Activated naive CD8-positive, alpha-beta T cell treated with anti-CD3 and anti-CD28 coated beads, Interleukin-2, amount 50 U/mL, for 24 hours (primary cell): ENCODE measurements at places on chromosomes 5 and 9.
A peak's percentile ranks its signal among the peaks of the same experiment; 100 is the strongest.

- DNase-seq: no peak
Observed at GRCh38 chr9:114166614-114167572, 11.6 kb downstream of the COL27A1 start.

- DNase-seq: peak; percentile 50
Observed at GRCh38 chr9:35790385-35791296, 750 bp upstream of the NPR2 start.

DNA sequence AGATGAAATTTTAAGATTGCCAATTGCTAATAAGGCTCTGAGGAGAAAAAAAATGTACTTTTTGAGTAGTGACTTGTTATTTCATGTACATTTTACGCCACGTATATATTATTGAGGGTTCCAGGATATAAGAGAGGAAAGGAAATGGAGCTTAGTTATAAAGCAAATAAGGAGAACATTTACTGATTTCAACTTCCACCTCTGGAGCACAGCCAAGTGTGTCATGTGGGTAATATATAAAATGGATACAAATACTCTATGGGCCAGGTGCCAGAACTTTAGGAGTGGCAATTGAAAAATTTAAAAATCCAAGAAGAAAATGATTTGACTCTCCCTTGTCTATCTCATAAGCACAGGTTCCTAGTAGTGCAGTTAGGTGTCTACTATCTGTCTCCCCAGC is 45.0 kb upstream of the VLDLR start:
- DNase-seq: no peak

DNA sequence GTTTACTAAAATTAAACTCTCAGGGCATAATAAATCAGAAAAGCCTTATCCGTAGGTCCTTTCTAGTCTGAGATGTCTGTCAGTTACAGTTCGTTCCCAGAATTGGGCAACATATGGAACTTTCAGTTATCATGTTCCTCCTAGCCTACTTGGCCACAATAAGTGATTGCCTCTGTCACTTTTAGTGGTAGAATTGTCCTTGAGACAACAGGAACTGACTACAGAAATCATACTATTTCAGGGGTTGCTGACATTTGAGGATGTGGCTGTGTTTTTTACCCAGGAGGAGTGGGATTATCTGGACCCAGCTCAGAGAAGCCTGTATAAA is 956 bp downstream of the ZNF189 start:
- no peak for DNase-seq

GRCh38 chr5:149406203-149406978 is 27.3 kb upstream of the IL17B start:
- no peak for DNase-seq

- no peak for DNase-seq
Observed at GRCh38 chr9:109787735-109788134, 7.7 kb downstream of the PALM2AKAP2 start.

GRCh38 chr5:53568871-53569270 is 8.4 kb downstream of the NDUFS4 start:
- DNase-seq: no peak

- no peak for DNase-seq
Observed at GRCh38 chr5:163407034-163407655, 30.2 kb upstream of the CCNG1 start.

- DNase-seq: no peak
Observed at GRCh38 chr5:130550562-130550928, 614.5 kb downstream of the HINT1 start.

DNA sequence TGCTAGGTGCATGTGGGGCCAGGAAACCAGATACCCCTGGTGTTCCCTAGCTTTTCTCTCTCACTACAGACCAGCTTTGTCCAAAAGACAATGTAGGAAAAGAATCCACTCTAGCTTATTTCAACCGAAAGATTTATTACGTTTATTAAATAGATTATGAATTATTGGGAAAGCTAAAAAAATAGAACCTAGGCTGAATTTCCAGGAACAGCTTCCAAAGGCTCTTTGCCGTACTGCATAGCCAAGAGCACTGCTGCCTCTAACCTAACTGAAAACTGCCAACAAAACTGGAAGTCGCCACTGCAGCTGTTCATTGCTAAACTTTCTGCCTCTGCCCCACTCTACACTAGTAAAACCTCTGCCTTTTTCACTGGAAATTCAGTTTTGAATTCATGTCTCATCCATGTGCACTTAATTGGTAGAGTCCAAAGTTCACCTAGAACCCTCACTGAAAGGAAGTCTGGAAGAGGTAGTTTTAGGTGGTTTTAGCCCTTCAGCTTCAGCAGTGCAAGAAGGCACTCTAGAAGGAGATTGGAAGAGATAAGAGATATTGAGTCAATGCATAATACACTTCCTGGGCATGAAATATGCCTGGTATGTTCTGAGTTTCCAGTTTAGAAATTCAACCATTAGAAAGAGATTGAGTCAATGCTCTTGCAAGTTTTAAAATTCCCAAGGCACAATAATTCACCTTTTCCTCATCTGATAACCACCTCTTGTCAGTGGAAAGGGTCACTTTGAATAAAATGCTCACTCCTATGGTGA is 927.9 kb downstream of the MAT2B start:
- DNase-seq: no peak
